Activated CD4-positive, alpha-beta T cell treated with anti-CD3 and anti-CD28 coated beads, Interleukin-2, Interleukin-6, amounts not matched to agents 100 ng/mL and 50 ng/mL, durations not matched to agents 16 hours and 8 hours (primary cell): ENCODE measurements at places on chromosomes 11 and 22.

- no peak for DNase-seq
Observed at GRCh38 chr11:69497221-69497787, 15.8 kb downstream of the LINC01488 start.

- DNase-seq: no peak
Observed at GRCh38 chr22:25366408-25366807, 147.0 kb downstream of the CRYBB2 start.

DNA sequence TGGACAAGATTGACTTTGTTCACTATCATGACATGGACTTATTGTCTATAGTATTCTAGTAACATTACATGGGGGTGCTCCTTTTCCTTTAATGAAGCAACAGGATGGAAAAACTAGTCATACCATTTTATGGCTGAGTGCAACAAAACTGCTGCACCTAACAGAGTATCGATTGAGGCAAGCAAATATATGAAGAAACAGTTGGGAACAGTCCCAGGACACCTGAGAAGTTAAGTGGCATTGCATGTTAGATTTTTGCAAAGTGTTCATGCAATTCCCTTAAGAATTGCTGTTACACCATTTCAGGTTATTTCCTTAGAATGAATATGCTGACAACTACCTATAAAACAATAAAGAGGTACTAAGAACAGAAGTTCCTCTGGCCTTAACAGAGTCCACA is 541.5 kb upstream of the ANO3 start:
- no peak for DNase-seq

GRCh38 chr11:115710980-115711379 is 206.8 kb upstream of the CADM1 start:
- DNase-seq: no peak

- peak; percentile 78 for DNase-seq
Observed at GRCh38 chr22:46542011-46542985, 4.9 kb upstream of the CELSR1 start.

DNA sequence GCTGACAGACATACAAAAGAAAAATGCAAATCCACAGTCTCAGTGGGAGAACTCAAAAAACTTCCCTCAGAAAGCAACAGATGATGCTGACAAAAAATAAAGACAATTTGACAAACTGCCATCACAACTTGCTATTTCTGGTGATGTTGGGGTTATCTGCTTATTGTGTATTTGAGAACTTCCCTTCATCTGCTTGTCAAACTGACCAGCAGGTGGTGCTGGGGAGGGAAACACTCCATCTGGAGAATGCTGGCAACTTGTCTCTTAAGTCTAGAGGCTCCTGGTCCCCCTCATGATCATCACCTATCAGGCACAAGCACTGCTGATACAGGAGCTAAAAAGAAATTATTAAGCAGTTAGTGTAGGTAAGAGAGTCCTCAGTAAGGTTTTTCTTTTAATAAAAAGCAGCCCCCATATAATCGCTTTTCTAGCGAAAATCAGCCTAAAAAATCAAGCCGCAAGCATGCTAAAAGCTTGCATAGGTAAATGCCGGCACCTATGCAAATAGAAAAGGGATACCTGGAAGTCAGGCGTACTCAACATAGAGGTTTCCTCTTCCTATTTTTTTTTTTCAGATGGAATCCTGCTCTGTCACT is 9.8 kb upstream of the FAM111B start:
- DNase-seq: peak; percentile 64

GRCh38 chr11:117528097-117528721 is 200.6 kb downstream of the CEP164 start:
- DNase-seq: no peak

DNA sequence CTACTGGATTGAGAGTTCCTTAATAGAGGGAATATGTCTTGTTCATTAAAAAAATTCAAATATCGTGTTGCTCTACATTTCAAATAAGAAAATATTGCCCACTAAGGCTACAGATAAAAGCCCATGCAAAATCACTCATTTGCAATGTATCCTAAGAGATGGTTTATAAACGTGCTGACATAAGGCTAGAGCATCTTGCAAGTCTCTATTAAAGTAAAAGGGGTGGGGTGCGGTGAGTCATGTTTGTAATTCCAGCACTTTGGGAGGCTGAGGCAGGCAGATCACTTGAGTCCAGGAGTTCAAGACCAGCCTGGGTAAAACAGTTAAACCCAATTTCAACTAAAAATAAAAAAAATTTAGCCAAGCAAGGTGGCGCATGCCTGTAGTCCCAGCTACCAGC is 70.3 kb downstream of the PGR start:
- DNase-seq: no peak

DNA sequence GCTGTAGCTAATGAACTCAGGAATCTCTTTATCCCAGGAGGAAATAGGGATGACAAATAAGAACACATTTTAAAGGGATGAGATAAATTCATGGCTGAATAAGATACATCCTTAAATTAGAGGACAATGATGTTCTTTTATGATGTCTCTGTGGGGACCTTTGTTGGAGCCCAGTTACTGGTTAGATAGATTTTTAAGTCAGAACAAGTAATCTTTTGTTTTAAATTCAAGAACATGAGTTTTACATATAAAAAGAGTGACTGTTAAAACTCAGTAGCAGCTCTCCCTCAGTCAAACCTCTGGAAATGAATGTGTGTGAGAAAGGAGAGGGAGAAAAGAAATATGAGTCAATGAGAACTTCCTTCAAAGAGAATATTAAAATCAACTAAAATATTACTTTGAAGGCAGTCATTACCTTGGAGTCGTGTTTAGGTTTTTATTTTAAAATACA is 241.6 kb downstream of the SWAP70 start:
- DNase-seq: no peak

DNA sequence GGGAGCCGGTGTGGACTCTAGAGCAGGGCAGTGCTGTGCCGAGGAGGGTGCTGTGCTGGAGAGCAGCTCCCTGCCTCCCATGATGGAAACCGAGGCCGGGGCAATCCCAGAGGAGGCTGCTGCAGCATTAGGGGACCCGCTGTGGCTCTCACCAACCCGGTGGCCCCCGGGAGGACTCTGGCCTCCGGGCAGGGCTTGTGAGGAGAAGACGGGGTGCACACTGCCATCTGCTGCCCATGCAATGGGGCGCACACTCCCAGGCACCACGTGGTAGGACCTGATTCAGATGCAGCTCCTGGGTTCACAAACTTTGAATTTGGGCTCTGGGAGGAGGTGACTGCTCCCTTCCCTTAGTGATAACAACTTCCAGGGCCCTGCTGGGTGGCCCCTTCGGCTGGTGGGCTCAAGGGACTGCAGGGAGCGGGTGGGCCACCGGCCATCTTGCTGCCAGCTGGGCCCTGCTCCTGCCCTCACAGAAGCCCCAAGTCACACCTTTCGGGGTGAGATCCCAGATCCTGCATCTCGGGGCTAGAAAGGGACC is 93.8 kb upstream of the FGF3 start:
- DNase-seq: peak; percentile 32

- no peak for DNase-seq
Observed at GRCh38 chr11:130369141-130369691, 54.5 kb upstream of the ZBTB44 start.

GRCh38 chr11:58796333-58796732 is 48.2 kb downstream of the GLYATL2 start:
- DNase-seq: no peak

- DNase-seq: peak; percentile 69
Observed at GRCh38 chr11:69298267-69299022, 4.5 kb downstream of the MYEOV start.

DNA sequence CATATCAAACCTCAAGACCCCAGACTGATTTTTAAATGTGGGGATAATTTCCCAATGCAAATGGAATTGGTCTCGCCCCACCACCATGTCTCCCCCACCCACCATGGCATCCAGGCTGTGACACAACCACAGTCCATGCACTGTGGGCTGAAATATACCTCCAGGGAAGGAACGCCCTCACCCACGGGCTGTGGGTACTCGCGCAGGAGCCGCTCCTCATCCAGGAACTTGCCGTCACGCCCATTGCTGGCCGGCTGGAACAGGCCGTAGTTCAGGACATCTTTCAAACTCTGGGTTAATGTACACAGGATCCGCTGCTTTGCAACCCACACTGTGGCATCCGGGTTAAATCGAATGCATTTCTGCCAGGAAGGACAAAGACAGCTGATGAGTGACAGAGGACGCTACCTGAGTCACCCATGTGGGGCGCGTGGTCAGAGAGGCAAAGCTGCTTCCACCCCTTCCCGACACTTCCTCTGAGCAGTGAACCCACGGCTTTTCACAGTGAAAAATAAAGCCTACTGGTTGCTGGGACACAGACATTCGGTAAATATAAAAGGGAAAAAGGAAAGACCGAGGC is 133.6 kb downstream of the SHANK2 start:
- DNase-seq: no peak

GRCh38 chr22:46686221-46687047 is 51.6 kb downstream of the CERK start:
- DNase-seq: no peak

GRCh38 chr11:134157451-134157850 is 66.3 kb downstream of the NCAPD3 start:
- DNase-seq: no peak

DNA sequence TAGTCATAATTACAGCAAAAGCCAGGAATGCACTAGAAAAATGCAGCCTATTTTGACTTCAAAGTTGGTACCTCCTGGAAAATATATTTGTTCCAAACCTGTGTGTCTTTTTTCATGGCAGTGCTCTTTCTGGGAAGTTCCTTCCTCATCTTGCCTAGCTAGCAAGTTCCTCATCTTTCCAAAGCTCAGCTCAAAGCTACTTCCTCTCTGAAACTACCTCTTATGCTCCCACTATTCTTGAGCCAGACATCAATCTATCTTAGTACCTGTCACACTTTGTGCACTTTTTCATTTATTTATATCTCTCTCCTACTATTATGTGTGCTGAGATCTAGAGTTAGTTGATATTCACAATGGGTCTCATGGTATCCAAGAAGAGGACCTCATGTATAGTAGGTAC is 191.6 kb upstream of the CCDC90B start:
- no peak for DNase-seq

GRCh38 chr11:101576456-101576855 is 7.4 kb downstream of the TRPC6 start:
- no peak for DNase-seq

DNA sequence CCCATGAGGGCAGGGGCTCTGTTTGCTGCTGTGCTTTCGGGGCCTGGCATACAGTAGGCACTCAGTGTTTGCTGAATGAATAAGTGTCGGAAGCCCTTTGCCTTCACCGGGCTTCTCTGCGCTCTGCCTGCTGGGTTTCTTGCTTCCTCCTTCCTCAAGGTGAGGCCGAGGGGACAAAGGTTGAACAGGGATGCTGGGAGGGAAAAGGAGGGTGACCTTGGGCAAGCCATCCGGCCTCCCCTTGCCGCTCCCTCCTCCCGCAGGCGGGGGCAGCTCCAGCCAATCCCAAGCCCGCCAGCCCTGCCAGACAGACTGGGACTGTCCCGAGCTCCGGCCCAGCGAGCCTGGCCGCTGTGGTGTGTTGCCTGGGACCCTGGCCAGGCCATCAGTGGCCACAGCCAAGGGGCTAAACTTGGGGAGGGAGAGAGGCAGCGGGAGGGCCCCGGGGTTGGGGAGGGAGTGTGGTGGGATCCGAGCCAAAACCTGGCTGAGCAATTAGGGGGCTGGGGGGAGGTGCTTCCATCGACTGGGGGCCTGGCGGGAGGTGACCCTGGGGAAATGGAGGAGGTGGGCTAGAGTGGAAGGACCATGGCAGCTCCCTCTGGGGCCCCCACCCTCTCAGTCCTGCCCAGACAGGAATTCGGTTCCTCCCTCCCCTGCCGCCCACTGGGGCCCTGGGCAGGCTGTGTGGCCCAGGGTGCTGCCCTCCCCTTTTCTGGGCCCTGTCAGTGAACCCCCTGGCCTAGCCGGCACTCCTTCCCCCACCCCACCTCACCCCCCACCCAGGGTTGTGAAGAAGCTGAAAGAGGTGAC is 3.4 kb upstream of the RCOR2 start:
- no peak for DNase-seq

GRCh38 chr11:22079133-22079872 is 113.6 kb upstream of the ANO5 start:
- DNase-seq: no peak

GRCh38 chr22:39215426-39216142 is 29.2 kb downstream of the PDGFB start:
- DNase-seq: peak; percentile 24

- peak; percentile 21 for DNase-seq
Observed at GRCh38 chr11:130162733-130163132, 3.2 kb downstream of the ST14 start.

DNA sequence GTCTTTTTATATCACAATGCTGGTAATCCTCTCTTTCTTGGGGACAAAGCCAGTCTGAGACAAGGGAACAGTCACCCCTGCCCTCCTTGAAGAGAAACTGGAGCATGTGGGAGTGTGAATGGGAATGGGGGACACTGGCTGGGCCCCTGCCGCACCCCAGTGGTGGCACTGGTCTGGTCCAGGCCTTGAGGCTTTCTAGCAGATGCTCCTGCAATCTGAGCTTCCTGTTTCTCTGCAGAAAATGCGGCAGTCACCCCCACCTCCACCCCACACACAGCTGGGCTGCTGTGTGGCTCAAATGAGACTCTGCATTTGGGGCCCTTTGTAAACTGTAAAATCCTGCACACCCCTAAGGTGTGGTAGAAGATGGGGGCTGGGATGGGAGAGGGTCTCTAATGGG is 6.6 kb upstream of the MARK2 start:
- DNase-seq: no peak

- no peak for DNase-seq
Observed at GRCh38 chr11:95895815-95896214, 28.1 kb downstream of the MTMR2 start.

DNA sequence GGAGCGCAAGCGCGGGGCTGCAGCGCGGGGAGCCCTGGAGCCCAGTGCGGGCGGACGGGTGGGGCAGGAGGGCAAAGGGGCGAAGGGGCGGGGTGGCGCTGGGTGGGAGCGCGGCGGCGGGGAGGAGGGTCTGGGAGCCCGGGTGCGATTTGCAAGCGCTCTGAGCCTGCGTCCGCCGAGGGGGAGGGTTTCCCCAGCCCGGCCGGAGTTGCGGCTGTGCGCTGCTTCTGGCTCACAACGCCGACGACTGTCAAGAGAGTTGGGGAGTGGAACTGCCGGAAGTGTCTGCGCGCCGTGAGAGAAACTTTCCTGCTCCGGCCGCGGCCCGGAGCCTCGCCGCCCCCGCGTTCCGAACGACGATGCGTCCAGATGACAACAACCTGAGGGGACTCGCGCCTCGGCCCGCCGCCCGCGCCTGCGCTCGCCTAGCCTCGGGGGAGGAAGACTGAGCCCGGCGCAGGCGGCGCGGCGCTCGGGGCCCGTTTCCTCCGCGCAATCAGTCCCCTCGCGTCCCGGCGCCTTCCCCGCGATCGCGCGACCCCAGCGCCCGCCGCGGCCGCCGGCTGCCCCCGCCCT is at the start of gene ARHGAP42:
Gene ARHGAP42 (plus strand): TSS at position 235 of the 576 bp plus-strand sequence. CDS start 391 bp downstream, outside the sequence.
- DNase-seq: peak; percentile 37

DNA sequence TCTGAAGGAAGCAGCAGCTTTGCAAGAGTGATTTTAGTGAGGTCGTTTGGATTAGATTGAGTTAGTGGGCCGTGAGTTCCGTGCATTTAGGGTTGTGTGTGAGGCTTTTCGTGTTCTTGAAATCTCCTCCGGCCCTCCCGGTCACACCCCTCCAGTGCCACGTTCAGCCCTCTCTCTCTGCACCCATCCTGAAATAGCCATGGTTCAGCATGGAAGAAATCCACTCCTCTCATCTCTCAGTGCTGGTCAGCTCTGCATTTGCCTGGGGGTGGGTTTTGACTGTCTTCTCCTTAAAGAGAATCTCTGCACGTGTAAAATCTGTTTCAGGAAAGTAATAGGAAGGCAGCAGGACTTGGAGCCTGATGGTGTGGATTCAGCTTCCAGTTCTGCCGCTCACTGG is 19.8 kb downstream of the BARX2 start:
- no peak for DNase-seq
